ENCODE measurements at places on chromosomes 2 and 18.

DNA sequence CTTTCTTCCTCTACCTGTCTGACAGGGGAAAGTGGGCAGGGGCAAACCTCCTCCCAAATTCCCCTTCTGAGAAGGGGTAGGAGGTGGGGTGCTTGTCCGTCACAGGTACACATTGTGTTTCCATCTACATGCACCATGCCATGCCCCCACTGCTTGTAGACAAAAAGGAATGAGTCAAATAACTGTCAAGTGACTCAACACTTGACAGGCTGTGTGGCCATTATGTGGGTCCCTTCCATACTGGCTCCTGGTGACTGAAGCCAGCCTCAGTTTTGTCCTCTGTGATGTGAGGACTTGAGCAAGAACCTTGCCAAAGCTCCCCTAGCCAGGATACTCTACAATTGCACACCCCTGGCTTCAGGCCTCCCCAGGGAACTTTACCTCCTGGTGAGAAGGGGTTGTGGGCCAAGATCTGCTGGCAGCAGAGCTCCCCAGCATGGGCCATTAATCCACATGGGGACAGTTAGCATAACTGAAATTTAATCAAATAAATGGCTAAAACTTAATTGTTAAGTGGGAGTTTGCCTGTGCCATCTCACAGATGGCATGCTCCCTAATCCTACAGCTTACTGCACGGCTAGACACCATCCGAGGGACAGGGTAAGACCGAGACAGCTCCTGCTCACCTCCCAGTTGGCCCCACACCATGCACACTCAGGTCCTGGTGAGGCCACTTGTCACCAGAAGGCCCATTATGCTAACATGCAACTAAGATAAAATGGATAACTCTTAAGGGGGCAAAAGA, 140.2 kb downstream of the BCL11A start:
- DNase-seq: no peak

DNA sequence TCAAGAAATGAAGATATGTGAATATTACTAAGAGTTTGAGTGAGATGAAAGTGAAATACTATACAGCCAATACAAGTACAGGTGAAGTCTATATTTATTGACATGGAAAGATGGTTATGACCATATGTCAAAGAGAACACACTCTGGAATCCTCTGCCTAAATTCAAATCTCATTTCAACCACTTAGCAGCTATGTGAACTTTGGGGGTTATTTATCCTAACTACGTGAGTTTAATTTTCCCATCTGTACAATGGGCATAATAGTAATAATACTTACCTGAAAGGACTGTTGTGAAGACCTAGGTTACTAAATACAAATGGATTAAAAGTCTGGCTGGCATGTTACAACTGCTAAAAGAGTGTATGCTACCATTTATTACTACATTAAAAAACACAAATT, 79.6 kb downstream of the ROCK2 start:
- no peak for DNase-seq

- DNase-seq: no peak
Measured at GRCh38 chr2:201930831-201931230, 102.8 kb upstream of the FZD7 start.

GRCh38 chr2:21966139-21966538, 842.4 kb downstream of the TDRD15 start:
- DNase-seq: no peak

GRCh38 chr2:26346454-26347053, at the start of gene ADGRF3:
Gene ADGRF3, minus strand, starts transcription at chr2:26346789. Its CDS starts 555 bp downstream, at chr2:26346234.
- no peak for DNase-seq

DNA sequence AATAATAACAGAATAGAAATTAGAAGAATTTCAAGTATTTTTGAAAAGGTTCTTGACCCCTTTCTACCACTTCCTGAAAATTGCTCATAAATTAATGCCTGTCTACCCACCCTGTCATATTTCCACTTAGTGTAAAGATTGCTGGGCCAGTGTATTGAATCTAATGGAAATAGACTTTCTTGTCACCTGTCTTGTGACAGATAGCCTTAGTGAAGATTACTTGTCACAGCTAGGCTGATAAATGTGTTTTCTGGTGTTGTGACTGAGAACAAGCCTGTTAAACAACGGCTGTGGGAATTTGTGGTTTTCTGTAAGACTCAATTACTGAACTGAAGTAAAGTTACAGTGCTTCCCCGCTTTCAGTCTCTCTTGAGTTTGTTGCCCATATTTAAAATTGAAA, 37.0 kb downstream of the PIK3C3 start:
- DNase-seq: no peak

- DNase-seq: no peak
Measured at GRCh38 chr2:196137271-196137670, 34.1 kb downstream of the STK17B start.

DNA sequence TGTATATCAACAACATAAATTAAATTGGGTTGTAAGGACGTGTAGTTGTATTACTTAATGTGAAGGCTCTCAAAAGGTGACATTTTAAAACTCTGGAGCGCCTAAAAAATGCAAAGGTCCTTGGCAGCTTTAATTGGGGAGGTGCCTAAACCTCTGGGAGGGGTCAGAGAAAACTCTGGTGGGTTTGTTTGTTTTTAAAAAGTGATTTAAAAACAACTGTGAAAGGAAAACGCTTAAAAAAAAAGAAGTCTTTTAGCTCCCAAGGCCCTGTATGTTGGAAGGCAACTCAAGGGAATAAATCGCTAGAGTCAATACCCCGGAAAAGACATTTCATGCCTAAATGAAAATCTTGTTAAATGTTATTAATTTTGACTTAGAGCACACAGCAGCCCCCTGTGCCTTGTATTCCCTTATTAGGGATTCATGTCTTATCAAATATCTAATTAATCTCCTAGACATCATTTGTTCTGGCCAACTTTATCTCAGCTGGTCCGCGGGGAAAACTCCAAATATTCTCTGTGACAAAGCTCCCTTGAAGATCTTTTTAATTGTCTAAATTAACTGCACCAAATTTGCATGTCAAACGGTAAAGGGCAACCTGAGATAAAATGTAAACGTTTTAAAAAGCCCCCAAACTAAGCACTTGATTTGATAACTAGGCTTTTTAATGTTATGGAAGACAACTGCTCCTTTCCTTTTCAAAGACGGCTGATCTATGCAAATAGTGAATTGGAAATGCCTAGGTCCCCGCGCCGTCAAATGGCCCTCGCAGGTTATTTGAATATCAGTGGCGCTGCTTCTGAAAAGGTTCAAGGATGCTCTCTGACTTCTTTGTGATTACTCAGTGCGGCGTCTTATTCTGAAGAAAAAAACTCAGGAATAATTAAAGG, 4.2 kb downstream of the SP9 start:
- peak; percentile 36 for DNase-seq

- DNase-seq: no peak
Measured at GRCh38 chr2:183001948-183002347, 36.3 kb downstream of the NCKAP1 start.

- no peak for DNase-seq
Measured at GRCh38 chr2:34851804-34852203, 1252.7 kb upstream of the FAM98A start.

- no peak for DNase-seq
Measured at GRCh38 chr2:119630121-119630520, 48.9 kb upstream of the TMEM177 start.

DNA sequence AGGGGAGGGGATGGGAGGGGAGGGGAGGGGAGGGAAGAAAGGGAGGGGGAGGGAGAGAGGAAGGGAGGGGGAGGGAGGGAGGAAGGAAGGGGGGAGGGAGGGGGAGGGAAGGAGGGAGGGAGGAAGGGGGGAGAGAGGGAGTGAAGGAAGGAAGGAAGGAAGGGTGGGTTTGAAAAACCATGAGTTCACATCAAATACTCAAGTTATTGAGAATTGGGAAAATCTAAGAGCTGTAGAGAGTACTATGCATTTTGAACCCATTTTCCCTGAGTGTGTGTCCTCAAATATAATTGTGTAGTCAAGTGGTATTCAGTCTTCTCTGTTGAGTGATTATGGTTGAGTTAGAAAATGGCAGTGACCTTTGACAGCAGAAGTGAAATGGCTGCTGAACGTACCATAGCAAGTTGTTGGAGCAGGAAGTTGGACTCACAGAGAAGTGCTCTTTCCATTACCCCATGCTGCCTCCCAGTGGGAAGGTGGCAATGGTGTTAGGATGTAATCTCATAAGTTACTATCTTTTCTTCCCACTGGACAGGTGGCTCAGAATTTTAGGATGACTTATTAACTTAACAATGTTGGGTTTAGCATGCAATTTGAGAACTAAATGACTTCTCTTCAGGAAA, 214.6 kb downstream of the SETBP1 start:
- peak; percentile 36 for DNase-seq

DNA sequence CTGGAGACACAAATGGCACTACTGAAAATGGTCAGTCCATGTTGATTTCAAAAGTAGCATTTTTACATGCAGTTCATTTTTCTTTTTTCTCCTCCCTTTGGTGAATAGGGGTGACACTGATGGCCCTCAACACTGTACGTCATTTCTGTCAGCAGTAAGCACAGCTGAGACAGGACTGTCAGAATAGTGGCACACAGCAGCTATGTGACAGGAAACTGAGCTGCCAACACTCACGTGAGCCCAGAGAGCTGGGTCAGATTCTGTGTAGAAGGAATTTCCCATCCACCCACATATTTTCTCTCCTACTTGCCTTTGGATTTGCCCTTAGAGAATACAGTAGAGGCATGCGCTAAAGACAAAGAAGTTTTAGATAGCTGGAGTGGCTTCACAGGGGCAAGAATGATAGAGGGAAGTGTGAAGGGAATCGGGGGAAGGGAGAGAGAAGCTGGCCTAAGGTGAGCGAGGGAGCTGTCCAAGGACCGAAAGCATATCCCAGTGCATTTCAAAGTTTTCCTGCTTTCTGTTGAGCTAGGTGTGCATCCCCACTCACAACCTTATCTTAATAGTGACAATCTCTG, 476.6 kb downstream of the CNTNAP5 start:
- DNase-seq: no peak

GRCh38 chr2:152509772-152510491, 175.0 kb downstream of the FMNL2 start:
- DNase-seq: no peak

DNA sequence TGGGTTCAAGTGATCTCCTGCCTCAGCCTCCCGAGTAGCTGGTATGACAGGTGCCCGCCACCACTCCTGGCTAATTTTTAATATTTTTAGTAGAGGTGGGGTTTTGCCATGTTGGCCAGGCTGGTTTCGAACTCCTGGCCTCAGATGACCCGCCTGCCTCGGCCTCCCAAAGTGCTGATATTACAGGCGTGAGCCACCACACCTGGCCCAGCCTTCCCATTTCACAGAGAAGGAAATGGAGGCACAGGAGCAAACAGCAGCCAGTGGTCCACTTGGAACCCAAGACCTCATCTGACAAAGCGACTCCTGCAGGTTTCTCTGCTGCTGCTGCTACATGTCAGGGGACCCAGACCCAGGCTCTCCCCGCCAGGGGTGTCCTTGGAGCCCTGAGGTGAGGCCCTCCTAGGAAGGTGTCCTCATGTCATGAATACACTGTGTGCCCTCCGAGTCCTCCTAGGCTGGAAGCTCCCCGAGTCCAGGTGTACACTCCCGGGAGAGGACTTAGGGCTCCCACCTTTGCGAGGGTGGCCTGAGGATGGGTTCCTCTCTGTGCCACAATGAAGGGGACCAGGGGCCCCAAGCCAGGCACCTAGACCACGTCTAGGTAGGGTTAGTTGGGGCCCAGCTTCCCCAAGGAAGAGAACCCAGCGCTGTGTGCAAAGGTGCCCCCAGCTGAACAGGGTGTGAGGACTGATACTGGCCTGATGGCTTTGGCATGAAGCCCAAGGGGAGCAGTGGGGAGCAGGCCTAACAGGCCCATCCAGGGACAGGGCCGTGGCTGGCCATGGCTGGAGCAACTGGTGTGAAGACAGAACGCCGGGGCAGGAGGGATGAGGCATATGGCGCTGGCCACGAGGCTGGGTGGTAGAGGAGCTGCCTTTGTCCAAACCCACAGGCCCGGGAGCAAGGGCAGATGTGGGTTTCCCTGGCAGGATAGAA, 56.1 kb downstream of the HS6ST1 start:
- DNase-seq: no peak

DNA sequence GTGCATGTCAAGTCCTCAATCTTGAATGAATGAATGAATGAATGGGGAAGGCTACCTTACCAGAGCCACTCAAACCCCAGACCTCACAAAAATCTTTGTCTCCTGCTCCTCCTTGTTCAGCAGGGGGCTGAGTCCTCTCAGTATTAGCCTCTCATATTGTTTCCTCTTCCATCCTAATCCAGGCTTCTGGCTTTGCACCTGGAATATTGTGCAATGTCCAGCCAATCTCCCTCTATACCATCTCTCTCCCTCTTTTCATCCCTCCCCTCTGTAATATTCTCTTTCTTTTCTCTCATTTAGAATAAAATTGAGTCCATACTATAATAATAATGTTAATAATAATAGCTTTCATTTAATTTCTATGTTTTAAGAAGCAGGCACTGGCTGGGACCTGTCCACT, 34.3 kb downstream of the ARHGAP25 start:
- no peak for DNase-seq

- DNase-seq: no peak
Measured at GRCh38 chr2:20125616-20126015, 74.2 kb upstream of the LAPTM4A start.

DNA sequence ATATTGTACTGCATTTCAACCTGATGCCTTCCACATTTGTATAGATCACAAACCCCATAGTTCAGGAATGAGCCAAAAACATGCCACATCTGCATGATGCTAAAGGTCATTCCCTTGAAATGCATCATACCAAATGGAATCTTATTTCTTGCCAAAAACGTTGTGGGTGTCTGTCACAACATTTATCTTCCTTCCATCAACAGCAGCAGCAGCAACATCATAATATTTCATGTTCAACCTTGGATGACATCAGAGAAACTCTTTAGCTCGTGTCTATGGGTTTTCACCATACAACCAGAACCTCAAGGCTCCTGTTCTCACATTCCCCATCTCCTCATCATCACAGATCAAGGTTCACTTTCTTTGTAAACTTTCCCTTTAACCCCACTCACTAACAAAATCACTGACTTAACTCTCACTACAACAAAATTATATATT, 221.3 kb upstream of the CTAGE1 start:
- peak; percentile 43 for DNase-seq

GRCh38 chr2:28751956-28752630, 463 bp downstream of the PPP1CB start:
- DNase-seq: no peak

DNA sequence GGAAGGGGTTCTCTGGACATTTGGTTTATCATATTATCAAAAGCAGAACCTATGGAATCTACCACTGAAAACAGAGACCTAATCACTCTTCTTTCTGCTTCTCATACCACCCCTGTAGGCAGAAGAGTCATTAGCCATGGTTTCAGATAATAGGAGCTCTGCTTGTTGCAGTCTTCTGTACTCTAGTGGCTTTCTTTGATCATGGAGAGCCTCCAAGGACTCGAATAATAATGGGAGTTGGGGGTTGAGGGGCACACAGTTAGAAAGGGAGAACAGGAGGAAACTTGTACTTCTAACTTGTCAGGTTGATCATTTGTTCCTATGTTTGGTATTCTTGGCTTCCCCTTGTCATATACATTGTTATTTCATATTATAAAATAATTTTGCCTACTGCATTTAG, 52.3 kb upstream of the VWC2L start:
- no peak for DNase-seq
